ENCODE measurements at places on chromosomes 13 and 19.

DNA sequence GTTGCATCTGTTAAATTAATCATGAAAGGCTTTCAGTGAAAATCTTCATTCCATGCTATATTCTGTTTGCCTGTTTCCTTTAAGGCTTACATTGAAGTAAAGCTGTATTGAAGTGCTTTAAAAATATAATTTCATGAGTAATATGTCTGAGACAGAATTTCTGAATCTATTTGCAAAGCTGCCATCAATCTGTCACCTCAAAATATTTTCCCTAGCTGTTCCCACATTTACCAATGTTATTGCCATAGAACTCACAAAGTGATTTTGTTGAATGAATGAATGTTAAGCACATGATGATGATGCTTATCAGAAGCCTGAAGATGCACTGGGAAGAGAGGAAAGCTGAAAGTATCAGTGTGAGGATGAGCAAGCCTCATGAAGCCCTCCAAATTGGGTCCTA is 115.8 kb downstream of the NHLRC3 start:
- no peak for DNase-seq

- no peak for DNase-seq
Measured at GRCh38 chr19:47510516-47511127, 4.2 kb downstream of the NAPA start.

DNA sequence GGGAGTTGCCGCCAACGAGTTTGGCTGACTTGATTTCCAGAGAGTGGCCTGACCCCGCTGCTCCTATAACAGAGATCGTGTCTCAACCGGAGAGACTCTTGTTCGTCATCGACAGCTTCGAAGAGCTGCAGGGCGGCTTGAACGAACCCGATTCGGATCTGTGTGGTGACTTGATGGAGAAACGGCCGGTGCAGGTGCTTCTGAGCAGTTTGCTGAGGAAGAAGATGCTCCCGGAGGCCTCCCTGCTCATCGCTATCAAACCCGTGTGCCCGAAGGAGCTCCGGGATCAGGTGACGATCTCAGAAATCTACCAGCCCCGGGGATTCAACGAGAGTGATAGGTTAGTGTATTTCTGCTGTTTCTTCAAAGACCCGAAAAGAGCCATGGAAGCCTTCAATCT is 21.6 kb downstream of the NLRP4 start:
- DNase-seq, result no peak

DNA sequence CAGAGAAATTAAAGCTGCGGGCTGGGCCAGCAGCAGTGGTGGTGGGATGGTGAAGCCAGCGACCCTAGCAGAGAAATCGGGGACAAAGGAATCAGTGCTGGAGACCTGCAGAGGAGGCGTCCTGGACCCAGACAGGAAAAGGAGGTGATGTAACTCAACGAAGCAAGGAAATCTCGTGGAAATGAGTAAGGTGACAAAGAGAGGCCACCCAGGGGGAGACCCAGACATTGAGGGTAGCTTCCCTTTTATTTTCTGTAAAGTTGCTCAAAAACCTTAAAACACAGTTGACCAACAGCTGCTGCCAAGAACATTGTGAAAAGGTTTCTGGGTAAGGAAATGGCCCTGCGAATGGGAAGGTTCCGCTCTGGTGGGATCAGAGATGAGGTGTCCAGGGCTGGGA is 13.3 kb upstream of the RETN start:
- DNase-seq, result no peak

GRCh38 chr19:24054044-24054935 is 32.7 kb upstream of the ZNF254 start:
- peak; percentile 55 for DNase-seq

GRCh38 chr13:50928659-50929462 is 19.3 kb downstream of the RNASEH2B start:
- DNase-seq, result no peak

GRCh38 chr13:57063007-57063406 is 77.7 kb upstream of the PRR20A start:
- no peak for DNase-seq

DNA sequence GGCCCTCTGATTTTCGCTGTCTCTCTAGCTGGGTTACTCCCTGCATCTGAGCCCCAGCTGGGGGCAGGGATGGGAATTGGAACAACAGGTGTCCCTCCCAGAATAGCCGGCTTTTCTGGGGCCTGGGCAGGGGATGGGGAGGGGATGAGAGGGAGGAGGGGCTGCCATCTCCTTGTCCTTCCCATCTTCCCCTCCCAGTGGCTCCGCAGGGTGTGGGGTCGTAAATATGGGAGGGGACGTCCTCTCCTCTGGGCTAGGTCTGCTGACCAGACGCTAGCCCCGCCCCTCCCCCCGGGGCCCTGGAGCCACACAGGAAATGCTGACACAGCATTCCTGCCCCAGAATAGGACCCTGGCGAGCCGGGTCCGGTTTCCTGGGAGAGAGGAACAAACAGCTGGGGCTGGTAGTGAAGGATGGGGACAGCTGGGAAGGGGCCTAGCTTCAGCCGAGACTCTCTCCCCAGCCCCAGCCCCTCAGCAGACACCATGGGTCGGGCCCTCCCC is 1.1 kb downstream of the RYR1 start:
- DNase-seq, result no peak

DNA sequence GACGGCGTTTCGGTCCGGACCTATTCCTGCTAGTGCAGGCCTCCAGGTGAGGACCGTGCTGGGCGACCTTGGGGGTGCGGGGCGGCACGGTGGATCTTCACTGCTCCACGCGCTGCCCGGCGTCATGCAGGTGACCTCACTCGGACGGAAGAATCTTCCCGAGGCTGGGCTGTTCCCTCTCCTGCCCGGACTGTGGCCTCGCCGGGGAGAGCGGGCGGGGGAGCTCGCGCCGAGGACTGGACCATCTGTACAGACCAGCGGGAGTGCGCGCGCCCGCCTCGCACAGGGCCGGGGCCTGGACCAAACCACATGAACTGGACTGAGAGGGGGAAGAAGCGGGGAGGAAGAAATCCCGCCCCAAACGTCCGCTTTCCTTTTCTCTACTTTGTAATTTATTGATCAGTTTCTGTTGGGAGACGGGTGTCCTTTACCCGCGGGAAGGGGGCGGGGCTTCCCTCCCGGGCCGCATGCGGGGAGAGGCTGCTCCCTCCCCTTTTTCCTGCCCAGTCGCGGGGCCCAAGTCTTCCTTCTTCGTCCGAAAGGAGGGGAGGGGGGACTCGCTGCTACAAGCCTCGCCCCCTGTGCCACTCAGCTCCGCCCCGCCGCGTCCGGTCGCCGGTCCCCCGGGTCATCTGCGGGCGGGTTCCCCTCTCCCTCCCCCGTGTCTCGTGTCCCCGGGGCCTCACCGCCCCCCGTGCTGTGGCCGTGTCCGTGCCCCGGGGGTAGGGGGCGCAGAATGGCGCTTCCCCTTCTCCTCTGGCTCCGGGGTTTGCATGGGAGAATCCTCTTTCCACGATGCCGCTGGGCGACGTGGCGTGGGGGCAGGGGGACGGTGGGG is 4.9 kb downstream of the HRC start:
- DNase-seq, result peak; percentile 56

- DNase-seq, result no peak
Measured at GRCh38 chr19:46586294-46586693, 14.8 kb upstream of the CALM3 start.

DNA sequence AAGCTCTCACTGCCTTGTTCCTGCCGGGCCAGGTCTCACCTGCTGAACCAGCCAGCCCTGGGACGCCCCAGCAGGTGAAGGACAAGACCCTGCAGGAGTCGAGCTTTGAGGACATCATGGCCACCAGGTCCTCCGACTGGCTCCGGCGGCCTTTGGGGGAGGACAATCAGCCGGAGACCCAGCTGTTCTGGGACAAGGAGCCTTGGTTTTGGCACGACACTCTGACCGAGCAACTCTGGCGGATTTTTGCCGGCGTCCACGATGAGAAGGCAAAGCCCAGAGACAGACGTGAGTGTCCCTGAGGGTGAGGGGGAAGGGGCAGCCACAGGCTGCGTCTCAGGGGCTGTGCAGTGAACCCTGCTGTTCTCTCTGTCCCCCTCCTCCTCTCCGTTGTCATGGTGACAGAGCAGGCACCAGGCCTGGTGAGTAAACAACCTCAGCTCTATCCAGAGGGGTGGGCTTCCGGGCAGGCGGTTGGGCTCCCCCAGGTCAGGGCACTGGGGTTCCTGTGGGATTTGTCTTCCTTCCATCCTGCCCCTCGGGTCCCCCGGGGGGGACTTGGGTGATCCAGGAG is 9.7 kb downstream of the TLE6 start:
- no peak for DNase-seq

DNA sequence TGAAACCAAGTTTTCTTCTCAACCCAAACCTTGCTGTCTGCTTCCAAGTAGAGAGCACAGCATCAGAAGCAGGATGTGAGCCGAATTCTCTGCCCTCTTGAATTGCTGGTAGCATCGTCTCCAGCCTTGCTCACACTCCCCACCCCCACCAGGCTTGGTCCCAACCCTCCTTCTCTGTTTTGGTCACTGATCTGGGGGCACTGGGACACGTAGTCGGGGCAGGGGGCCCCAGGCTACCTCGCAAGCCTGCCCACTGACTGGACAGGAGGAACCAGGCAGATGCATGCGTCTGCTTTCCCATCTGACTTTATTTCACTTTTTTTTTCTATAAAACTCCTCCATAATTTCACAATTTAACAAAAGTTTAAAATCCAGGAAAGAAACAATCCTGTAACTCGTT is 69.7 kb downstream of the MLLT1 start:
- DNase-seq, result no peak

- DNase-seq, result no peak
Measured at GRCh38 chr19:13652810-13653590, 111.3 kb upstream of the MRI1 start.

GRCh38 chr19:34838248-34838647 is 65.2 kb upstream of the ZNF599 start:
- no peak for DNase-seq

- no peak for DNase-seq
Measured at GRCh38 chr13:80900561-80900960, 559.6 kb upstream of the SPRY2 start.

DNA sequence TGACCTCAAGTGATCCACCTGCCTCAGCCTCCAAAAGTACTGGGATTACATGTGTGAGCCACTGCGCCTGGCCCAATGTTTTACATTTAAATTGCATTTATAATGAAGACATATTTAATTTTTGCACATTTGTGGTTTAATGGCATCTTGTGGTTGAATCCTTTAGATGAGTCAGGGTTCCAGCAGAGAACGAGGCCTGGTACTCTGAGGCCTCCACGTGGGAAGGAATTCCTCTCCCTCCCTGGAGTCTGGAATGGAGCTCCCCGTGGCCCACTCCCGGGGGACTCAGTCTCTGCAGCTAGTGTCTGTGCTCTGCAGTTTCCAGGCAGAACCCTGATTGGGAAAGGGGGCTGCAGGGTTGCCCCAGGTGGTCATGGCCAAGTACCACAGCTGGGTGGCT is 24.2 kb downstream of the ZFR2 start:
- no peak for DNase-seq

DNA sequence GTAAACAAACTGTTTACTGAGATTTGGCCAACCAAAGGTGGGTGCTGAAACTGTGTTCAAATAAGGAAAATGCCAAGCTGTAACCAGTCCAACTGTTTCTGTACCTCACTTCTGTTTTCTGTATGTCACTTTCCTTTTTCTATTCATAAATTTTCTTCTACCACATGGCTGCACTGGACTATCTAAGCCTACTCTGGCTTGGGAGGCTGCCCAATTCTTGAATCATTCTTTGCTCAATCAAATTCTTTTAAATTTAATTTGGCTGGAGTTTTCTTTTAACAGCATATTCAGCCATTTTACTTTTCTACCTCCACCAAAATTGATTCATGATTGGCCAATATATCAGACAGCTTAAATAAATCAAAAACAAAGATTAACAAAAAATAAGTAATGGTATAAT is 1575.5 kb upstream of the SPRY2 start:
- no peak for DNase-seq

DNA sequence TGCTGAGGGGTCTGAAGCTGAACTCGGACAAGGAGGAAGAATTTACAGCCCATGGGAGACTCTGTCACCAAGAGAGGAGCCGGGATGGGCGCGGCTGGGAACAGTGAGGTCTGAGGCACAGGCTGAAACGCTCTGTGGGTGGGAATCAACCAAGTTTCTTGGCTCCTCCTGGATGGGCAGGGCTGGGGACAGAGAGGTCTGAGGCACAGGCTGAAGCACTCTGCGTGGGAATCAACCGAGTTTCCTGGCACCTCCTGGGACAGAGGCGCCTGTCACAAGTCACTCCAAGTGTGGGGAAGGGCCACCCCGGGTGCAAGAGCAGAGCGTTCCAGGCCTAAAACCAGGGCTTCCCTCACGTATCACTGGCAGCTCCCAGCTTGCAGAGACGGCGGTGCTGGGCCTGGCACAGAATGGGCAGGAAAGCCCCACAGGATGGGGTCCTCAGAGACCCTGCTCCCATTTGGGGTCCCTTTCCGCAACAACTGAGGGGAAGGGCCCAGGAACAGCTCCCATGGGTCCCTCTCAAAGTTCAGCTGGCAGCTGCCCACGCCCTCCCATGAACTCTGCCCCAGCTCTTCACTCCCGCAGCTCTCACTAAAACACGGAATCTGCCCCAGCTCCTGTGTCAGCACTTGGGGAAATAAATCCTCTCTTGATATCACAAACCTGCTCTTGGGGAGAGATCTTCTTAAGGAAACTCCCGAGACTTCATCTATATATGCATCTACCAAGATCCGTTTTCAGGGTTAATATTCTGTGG is 18.5 kb downstream of the AP3D1 start:
- no peak for DNase-seq

- no peak for DNase-seq
Measured at GRCh38 chr19:30606114-30607050, 234.2 kb downstream of the ZNF536 start.

- DNase-seq, result no peak
Measured at GRCh38 chr13:60957816-60958215, 457.8 kb downstream of the PCDH20 start.

DNA sequence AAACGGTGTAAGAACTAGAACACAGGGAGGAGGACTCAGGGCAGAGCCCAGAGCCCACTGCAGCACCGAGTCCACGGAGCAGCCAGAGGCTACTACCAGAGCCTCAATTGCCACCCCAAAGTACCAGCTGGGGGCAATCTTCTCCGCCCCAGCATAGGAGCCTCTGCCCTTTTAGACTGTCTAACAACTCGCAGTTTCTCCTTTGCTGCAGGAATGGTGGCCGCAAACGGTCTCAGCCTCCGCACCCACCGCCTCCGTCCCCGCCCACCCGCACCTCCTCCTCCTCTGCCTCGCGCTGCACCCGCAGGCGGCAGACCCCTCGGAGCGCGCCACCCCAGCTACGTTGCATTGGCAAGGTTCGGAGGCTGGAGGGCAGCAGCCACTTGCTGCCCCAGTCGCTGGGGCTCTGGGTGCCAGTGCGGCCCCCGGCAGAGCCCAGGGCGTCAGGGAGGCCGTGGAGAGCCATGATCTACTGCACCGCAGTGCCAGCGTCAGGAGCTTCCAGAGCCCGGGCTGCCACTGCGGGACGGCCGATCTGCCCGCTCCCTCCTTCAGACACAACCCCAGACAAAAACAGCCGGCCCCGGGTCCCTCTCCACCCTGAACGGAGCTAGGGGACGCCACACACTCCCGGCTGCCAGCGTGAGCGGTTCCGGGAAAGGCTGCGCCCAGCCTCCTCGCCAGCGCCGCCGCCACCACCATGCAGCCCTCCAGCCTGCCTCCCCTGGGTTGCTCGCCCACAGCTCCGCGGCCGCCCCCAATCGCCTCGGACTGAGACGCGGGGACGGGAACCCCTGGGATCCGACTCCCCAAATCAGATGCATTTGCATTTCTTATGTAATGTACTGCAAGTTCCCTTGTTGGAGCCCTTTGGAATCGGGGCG is 1.8 kb downstream of the FGF14 start:
- DNase-seq, result no peak

- no peak for DNase-seq
Measured at GRCh38 chr13:50561739-50562138, 281.8 kb downstream of the DLEU7 start.

- no peak for DNase-seq
Measured at GRCh38 chr13:30116379-30116778, 191.0 kb downstream of the KATNAL1 start.

- DNase-seq, result no peak
Measured at GRCh38 chr19:1768248-1768647, 14.9 kb downstream of the ONECUT3 start.
